ENCODE measurements at places on chromosomes 1 and 21.

- DNase-seq = no peak
Observed at GRCh38 chr1:148363439-148363810, 119.7 kb downstream of the PPIAL4G start.

- no peak for DNase-seq
Observed at GRCh38 chr1:170064821-170065220, 9.7 kb downstream of the KIFAP3 start.

- DNase-seq = no peak
Observed at GRCh38 chr1:51442616-51443015, 76.5 kb downstream of the EPS15 start.

DNA sequence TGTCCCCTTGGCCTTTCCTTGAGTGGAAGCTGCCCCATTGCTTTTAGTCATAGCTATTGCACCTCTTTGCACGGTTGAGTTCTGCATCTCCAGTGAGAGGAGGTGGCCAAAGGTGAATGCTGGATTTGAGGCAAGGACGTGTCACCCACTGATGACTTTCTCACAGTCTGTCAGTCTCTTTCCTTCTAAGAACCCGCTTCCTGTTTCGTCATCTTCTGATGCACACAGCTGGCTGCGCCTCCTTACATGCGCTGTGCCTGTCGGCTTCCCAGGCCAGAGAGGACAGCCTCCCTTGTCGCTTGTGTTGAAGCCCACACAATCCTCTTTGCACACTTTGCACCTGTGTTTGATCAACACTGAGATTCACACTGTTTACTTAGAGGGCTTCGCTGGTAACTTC, 41.8 kb upstream of the PWP2 start:
- DNase-seq = peak; percentile 76

- DNase-seq = no peak
Observed at GRCh38 chr1:97307568-97307967, 586.0 kb downstream of the PTBP2 start.

GRCh38 chr1:40421431-40422384, 28.6 kb upstream of the ZFP69B start:
- no peak for DNase-seq

DNA sequence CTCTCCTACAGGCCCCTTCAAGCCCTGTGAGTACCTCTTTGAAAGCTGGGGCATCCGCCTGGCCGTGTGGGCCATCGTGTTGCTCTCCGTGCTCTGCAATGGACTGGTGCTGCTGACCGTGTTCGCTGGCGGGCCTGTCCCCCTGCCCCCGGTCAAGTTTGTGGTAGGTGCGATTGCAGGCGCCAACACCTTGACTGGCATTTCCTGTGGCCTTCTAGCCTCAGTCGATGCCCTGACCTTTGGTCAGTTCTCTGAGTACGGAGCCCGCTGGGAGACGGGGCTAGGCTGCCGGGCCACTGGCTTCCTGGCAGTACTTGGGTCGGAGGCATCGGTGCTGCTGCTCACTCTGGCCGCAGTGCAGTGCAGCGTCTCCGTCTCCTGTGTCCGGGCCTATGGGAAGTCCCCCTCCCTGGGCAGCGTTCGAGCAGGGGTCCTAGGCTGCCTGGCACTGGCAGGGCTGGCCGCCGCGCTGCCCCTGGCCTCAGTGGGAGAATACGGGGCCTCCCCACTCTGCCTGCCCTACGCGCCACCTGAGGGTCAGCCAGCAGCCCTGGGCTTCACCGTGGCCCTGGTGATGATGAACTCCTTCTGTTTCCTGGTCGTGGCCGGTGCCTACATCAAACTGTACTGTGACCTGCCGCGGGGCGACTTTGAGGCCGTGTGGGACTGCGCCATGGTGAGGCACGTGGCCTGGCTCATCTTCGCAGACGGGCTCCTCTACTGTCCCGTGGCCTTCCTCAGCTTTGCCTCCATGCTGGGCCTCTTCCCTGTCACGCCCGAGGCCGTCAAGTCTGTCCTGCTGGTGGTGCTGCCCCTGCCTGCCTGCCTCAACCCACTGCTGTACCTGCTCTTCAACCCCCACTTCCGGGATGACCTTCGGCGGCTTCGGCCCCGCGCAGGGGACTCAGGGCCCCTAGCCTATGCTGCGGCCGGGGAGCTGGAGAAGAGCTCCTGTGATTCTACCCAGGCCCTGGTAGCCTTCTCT, 23.5 kb downstream of the UBE2T start:
- DNase-seq = no peak

DNA sequence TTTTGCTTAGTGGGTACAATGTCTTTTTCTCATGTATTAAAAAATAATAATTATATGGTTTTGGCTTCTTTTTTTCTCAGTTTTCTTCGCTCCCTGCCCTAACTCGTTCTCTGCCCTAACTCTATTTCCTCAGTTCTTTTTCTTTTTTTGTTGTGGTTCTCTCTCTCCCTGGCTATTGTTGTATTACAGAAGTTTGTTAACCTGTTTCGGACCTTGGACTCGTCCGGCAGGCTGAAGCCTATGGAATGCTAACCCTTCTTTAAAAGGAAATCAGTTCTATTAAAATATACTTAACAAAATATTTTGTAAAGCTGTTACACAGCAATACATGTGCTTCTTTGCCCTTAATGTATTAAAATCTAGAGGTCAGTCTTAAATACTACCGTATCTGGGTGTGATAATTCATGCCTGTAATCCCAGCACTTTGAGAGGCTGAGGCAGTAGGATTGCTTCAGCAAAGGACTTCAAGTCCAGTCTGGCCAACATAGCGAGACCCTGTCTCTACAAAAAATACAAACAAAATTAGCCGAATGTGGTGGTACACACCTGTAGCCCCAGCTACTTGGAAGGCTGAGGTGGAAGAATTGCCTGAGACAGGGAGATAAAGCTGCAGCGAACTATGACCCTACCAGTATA, 64.1 kb downstream of the ANGPTL1 start:
- DNase-seq = no peak

Measured in effector memory CD4-positive, alpha-beta T cell (primary cell).